H7 (cell line): ENCODE measurements at places on chromosomes 3 and 15. TPM values are rescaled to one million over a fixed set of nuclear protein-coding genes. Genes with fewer than 3 reads are reported as not detected.

TMEM39A gene
- total RNA-seq, result 37.2 and 38.6 TPM in 2 replicates

CCR9 gene
- not detected in 2 replicates for total RNA-seq

BTD gene
- total RNA-seq, result 13.4 and 18.1 TPM in 2 replicates

GRCh38 chr3:129343643-129344360 lies 65.1 kb downstream of the HMCES start:
- peak; percentile 94 for DNase-seq

DNA sequence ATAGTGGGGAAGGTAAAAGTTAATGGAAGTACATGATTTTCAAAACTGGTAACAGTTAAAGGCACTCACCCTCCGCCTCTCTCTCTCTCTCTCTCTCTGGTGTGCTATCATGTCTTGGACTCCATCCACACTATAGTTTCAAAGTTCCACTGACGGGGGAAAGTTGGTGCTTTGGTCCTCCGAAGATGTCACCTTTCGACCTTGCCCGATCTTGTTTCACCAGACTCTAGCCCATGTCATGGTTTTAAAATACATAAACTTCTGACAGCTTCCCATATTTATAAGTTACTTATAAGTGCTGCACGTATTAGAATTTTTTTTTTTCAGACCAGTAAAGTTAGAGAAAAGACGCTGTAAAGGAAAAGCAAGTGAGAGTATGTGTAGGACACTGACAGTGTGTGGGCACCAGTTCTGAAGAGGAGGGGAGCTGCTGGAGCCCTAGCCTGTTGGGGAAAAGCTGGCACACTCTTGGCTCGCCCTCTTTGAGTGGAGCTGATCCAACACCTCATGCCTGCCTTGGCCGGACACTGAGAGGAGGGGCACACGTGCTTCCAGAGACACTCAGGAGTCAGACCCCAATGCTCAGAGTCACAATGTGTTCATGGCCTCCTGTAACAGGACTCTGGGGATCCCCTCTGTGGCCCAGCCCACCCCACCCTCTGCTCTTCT lies 200.5 kb upstream of the TPM1 start:
- DNase-seq, result no peak

DNA sequence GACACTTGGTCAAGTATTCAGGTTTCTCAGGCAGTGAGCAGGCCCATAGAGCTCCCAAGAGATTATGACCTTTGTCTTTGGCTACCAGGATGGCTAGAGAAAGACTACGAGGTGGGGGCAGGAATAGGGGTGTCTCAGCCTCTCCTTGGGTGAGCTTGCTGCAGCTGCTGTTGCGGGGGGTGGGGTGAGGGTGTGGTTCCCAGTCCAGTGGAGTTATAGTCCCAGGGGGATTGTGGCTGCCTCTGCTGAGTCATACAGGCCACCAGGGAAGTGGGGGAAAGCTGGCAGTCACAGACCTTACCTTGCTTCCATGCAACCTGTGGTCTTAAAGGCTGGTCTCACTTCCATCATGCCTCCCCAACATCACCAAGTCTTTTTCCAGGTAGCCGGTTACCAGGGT lies 31.7 kb downstream of the ATP2C1 start:
- DNase-seq, result no peak

DNA sequence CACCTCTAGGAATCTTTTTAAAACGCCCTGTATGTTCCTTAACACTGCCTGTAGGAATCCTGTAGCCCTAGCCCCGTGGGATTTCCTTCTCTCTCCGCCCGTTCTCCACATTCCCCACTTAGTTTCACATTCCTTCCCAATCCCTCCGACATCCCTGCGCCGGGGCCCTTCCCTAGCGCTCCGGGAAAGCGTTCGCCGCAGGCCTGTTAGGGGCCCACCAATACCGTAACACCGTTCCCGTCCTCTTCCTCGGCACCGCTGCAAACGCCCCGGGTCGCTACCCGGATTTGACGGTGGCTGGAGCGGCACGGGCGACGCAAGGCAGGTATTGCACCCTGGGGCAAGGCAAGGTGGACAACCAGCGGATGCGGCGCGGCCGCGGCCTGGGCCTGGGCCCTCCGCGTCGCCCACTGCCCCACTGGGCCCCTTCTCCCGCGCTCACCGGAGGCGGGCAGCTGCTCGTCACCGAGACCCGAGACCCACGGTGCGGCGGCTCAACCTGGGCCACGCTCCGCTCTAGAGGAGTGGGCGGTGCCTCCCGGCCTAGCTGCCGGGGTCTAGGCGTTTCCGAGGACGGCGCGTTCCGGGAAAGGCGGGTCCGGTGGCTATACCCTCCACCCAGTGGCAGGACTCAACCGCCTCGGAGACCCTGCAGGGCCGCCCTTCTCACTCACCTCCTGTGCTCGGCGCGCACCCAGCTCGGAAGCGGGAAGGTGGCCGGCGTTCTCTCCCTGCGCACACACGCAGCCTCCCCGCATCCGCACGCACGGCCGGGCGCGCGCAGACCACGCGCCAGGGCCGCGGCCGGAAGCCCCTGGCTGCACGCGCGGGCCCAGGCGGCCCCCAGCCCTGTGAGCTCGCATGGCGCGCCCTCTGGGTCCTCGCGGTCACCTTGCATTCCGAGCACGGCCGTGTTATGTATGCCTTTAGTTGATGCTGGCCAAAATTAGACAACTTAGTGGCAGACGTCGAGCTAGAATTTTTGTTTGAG lies at the start of gene B3GALNT1:
Gene B3GALNT1, minus strand, starts transcription at position 789 of the 991 bp plus-strand sequence. CDS start 18,595 bp downstream, outside the sequence.
- DNase-seq, result peak; percentile 83

DNA sequence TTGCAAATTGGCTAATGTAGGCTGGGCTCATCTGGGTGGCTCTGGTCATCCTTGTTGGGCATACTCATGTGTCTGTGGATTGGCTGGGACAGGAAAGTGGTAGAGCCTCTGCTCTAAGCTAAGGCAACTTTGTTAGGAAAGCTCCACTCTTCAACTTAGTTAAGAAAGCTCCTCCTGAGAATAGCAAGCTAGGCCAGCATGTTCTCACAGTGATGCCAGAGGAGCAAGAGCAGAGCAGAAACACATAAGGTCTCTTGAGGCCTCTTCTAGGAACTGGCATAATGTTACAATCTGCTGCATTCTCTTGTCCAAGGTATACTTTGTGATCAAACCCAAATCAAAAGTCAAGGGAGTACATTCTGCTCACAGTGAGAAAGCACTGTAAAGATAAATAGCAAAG lies 158.6 kb upstream of the RORA start:
- DNase-seq, result no peak

DNA sequence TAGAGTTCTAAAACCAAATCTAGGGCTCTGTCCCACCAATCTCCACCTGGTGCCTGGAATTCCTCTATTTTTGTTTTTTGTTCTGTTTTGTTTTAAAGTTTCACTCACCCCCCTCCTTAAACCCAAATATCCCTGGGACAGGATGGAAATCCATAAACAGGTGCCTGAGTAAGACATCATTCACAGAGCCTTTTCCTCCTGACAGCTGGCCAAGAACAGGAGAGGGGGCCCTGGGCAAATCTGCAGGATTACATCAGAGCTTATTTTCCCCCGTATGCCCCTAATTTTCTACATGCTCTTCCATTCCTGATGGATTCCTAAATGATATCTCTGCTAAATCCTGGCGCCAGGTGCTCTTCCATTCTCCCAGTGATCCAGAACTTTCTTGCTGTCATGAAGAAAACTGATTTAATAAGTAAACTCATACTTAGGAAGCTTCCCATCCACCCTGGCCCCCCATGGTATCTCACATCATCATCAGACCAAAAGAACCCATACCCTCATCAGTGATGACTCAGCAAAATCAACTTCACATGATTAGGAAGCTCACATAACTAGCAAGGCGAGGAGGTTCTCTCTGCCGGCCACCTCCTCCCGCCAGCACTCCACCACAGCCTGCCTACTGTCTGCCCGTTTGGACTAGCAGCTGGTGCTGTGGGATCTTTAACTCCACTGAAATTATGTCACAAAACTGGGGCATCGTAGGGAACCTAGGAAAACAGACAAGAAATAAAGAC lies 61.0 kb downstream of the LIPC start:
- DNase-seq, result no peak
